ENCODE measurements at places on chromosomes 2 and 18.

DNA sequence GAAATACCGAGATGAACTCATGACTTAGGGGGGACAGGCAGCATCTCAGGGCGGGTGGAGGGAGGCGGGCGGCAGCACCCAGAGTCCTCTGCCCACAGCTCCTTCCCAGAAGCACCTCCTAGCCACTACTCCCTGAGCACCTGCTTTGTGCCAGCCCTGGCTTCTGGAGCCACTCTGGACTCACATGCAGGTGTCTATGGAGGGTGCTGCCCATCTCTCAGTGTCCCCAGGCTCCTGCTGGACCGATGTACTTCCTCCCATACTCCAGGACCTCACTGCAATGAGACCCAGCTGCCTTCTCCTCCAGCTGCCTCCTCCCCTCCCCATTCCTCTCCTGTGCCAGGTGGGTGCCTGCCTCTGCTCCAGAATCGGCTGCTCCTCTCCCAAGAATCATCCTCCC lies 22.1 kb upstream of the OTOS start:
- DNase-seq: no peak

DNA sequence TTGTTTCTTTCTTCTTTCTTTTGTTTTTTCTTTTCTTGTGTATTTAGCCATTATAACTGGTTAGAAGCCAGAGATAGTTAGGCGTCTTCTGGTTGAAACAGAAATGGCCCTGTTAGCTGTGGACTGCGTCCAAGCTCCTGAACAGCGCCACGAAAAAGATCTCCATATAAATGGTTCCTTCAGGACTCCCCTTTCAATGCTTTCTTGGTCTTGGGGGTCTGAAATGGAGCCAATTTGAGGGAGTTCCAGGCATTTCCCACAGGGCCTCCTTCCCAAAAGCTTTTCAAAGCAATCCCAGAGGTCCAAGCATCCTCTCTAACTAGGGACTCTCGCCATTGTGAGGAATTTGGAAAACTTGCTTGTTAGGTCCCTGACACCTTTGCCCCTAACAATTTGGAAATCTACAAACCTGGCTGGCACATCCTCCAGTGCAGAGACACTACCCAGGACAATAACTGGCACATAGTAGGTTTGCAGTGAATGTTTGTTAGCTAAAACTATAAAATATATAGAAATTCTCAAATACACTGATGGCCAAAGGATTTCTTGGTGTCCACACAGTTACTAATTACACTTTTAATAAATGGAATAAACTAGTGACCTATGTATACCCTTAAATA lies 80.1 kb downstream of the MYCN start:
- no peak for DNase-seq

- no peak for DNase-seq
These were observed 96.4 kb downstream of the COLEC12 start for GRCh38 chr18:404061-404636.

DNA sequence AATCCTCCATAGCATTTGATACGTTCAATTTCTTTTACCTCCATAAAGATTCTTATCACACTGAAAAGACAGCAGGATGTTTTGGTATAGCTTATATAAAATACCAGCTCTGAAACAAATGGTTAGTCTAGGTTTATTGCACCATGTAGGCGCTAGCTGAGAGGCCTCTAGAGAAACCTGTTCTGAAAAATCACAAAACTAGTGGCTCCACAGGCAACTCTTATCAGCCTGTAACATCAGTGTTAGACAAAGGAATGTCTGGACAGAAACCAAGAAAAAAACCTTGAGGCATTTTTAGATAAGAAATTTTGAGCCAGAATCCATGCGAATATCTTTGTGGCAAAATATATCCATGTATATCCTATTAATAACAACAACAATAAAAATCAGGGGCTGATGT lies 440.4 kb upstream of the MAP2 start:
- no peak for DNase-seq

DNA sequence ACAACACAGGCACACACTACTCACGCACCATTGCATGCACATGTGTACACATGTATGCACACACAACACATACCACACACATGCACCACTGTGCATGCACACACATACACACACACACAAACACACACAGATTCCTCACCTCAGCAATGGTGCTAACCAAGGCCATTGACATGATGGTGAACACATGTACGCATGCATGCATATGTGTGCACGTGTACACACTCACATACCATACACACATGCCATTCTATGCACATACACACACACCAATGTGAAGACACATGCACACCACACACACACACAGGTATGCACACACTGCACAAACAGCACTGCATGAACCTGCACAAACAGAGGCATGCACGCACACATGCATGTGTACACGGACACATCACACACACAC lies 976.0 kb downstream of the DCDC2C start:
- no peak for DNase-seq

DNA sequence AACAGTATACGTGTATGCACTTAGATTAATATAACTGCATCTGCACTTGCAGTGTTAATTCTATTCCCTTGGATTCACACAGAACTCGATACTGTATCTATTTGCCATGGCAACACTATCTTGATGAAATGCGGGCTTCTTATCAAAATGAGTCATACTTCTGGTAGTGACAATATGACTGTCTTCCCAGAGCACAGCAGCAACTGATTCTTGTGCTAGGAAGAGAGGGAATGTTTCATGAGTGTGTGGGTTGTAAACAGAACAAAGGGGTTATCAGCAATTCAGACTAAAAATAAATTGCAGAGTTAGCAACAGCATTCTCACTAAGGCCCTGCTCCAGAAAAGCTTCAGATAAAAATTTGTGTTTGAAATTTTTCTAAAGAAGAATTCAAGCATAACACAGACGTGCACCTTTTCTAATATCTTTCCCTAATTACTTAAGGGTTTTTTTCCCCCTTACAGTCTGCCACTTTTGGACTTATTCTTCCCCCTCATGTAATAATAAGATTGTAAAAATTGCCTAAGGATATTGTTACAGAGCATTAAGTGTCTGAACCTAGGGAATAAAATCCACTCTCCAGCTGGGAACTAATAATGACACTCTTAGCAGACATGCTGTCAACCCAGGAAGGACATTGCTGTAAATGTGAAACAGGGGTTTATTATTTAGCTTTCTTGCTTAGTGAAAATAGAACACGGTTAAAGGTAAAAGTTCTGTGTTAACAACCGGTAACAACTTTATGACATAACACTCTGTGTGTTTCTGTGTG lies 99.9 kb upstream of the SLC38A11 start:
- DNase-seq: no peak

GRCh38 chr2:233745073-233745755 lies 14.9 kb upstream of the UGT1A1 start:
- DNase-seq: no peak

- DNase-seq: no peak
These were observed 641.5 kb upstream of the SETBP1 start for GRCh38 chr18:44039216-44039615.

DNA sequence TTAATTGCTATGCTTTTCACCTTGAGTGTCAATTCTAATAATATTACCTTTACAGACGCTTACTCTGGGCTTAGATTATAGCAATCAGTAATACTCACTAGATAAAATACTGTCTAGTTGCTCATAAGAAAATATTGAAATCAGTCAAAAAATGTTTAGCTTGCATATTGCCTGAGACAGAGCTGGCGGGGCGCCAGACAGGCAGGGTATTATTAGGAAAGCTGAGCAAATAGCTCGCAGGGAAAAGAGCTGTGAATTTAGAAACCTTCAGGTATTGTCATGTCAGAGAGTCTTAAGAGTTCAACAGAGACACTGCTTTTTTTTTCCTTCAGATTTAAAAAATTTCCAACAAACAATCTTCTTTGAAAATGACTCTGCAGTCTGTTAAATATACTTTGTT lies 118.4 kb downstream of the MEIS1 start:
- no peak for DNase-seq

DNA sequence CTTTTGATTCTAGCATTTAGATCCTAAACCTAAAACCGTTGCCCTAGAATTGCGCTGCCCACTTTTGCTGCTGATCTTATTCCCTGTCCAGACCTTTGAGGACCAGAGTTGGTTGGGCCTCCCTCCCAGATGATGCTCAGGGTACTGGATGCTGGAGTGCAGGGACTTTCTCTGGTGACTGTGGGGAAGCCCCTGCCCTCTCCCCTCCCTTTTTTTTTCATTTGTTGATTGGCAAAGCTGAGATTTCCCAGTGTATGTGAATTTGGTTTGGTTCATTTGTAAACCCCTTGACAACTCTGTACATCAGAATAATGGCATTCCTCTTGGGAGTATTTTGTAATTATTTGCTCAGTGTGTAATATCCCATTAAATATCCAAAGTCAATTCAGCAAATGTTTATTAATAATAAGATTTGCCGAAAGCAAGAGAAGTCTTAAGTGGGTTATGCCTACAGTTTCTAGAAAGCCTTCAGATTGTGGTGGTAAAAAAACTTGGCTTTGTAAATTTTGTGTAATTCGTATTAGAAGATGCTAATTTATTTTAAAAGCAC lies 28.3 kb downstream of the RAB31 start:
- DNase-seq: no peak

DNA sequence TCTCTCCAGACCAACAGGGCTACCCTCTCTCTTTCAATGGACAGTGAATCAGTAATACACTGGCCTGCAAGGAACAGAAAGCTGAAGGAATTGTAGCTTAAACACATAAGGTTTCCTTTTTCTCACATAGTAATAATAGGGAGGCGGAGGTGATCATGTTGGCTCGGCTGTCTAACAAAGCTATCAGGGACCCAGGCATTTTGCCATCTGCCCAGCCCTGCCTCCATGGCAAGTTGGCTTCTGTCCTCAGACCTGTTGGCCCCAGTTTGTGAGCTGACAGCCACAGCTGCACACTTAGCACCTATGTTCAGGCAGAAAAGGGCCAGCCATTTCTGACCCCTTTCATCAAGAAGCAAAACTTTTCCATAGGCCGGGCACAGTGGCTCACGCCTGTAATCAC lies 2.0 kb upstream of the CHRNG start:
- DNase-seq: no peak

GRCh38 chr2:53006980-53007379 lies 760.6 kb upstream of the CHAC2 start:
- DNase-seq: no peak

- DNase-seq: no peak
These were observed 15.8 kb downstream of the PTPN18 start for GRCh38 chr2:130371723-130372054.

- no peak for DNase-seq
These were observed 73.1 kb upstream of the BZW1 start for GRCh38 chr2:200738590-200738989.

GRCh38 chr2:47510745-47511144 lies 107.8 kb downstream of the MSH2 start:
- no peak for DNase-seq

GRCh38 chr2:149400997-149401396 lies 70.6 kb downstream of the LYPD6 start:
- no peak for DNase-seq

GRCh38 chr18:6279308-6279707 lies 135.4 kb downstream of the L3MBTL4 start:
- no peak for DNase-seq

- no peak for DNase-seq
These were observed 82.0 kb downstream of the PMS1 start for GRCh38 chr2:189866296-189866695.

DNA sequence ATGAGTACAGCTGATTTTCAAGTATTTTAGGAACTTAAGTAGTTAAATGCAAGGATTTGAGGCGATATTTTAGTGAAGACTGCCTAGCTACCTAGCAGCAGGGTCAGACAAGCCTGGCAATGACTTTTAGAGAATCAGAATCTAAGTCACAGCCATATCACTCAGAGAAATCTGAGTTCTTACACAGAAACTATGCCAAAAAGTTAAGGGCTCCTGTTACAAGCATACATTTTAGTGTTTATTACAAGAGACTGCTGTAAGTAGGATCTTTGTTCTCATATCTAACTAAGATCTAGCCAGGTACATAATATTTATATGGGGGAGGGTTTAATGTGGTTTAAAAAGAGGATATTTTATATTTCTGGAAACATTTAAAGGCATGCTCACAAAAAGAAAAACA lies 37.5 kb downstream of the MAP4K3 start:
- DNase-seq: no peak

DNA sequence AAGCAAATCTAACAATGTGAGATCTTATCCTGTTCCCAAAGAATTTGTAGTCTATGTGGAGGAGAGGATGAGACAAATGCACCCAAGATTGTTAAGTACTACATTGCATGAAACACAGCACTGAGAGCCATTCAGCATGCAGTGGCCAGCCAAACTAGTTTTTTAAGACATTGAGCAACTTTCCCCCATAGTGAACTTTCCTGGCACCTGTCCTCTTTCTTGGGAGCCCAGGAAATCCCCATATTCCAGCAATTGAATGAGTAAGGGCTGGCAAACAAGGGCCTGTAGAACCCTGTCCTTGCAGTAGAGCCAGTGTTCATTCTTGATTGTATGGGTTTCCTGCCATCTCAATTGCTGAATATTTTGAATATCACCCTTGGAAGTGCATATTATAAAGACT lies 58.8 kb upstream of the FIGN start:
- no peak for DNase-seq

DNA sequence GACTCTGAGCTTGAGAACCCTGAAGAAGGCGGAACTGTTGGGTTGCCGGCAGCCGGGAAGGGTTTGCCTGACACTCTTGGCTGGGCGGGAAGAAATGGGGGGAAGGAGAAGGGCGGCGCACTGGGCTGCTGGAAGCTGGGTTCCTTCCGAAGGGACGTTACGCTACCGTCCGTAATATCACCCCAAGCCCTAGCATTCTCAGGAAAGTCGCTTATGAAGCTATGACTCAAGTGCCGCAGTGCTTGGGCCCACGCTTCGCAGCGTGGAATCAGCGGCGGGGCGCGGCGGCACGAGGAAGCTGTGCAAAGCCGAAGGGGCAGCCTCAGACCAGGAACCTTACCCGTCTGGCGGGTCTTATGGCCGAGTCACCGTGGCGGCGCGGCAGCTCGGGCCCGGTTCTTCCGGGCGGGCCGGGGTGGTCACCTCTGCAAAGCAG lies 50.2 kb upstream of the SIGLEC15 start:
- no peak for DNase-seq

DNA sequence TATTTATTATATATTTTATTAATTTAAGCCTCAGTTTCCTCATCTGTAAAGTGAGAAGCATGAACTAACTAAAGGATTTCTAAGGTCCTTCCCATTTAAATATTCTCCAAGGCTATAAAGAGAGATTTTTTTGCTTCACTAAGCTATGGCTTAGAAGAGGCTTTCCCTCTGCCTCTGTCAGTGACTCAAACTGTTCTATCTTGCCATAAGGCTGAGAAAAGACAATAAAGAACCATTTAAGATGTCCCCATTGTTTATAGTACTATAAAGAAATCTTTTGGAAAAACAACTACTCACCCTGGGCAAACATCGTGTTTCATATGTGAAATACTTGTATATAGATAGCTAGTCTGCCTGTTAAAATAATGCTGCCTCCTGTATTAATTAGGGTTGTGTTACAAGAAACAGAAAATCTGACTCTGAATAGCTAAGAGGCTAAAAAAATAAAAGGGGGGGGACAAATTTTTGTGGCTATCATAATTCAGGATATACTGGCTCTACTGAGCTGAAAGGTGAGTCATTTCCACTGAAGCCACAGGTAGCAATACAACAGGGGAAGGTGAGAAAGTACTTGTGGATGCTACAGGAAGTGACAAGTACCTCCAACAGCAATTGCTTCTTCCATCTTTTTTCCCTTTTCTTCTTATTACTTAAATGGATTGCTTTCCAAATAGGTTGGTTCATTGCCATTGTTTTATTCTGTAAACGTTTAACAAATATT lies 25.4 kb downstream of the EPHA4 start:
- no peak for DNase-seq
